Activated naive CD8-positive, alpha-beta T cell treated with anti-CD3 and anti-CD28 coated beads, Interleukin-2, amount 50 U/mL, for 16 hours (primary cell): ENCODE measurements at places on chromosomes 2 and 18.

DNA sequence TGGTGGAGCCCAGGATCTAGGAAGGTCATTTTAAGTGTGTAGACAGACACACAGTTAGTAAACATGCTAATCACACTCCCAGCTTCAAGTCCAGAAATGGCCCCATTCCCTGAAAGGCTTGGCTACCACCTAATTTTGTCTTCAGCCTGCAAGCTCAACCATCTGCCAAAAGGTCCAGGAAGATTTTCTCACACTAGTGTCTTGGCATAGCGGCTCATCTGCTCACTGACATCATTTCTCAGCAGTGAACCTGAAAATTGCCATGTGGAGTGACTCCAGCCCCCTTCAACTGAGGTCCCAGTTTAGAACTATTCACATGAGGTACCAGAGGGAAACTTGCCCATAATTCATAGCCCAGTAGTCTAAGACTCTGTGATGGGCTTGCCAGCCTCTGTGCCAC, 748.9 kb downstream of the LRP1B start:
- DNase-seq = no peak

DNA sequence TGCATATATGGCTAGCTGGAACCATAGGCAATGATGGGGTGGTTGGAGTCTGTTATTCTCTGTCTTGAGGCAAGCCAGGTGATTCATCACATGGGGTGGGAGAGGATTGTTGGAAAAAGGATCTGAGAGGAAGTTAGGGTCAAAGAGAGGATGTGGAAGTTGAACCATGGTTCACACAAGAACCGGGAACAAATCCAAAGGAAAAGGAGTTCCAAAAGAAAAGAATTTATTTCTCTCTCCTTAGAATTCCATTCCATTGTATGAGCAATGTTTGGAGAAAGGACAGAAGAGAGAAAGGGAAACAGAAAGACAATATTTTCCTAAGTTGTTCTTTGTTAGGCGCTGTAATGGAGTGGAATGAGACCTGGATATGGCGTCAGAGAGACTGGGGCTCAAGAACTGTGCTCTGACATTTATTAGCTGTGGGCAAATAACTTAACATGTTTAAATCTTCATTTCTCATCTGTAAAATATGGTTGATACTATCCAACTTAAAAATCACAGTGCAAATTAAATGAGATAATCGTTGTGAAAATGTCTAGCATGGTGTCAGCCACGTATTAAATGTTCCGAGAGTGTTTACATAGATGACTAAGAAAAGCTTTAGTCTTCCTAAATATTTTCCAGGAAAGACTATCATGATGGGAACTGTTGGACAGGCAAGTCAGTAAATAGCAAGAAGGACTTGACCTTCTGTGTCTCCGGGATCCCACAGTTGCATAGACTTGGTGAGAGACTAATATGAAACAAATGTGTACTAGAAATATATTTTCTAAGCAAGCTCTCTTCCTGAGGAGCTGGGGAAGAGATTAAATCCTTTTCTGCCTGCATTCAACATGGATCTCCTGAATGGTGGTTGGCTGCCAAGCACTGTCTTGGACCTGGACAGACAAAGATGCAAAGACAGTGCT, 71.4 kb downstream of the TRIB2 start:
- no peak for DNase-seq

GRCh38 chr2:85853499-85854165, 35.2 kb downstream of the ST3GAL5 start:
- DNase-seq = no peak

GRCh38 chr2:111126581-111126980, 5.9 kb downstream of the BCL2L11 start:
- DNase-seq = no peak

DNA sequence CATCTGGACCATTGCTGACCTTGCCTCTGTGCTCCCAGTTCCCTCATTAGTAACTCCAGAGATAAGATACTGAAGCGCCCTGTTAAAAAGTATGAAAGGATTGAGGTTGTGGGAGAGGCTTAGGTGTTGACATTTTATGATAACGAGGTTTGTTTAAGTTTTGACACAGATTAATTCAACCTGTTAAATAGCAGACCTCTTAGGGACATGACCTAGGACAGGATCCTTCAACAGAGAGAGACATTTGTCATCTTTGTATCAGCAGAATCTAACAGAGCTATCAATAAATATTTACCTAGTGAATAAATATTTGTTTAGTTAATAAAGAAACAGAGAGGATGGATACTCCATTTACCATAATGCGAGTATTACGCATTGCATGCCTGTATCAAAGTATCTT, 99.5 kb downstream of the DCC start:
- no peak for DNase-seq

DNA sequence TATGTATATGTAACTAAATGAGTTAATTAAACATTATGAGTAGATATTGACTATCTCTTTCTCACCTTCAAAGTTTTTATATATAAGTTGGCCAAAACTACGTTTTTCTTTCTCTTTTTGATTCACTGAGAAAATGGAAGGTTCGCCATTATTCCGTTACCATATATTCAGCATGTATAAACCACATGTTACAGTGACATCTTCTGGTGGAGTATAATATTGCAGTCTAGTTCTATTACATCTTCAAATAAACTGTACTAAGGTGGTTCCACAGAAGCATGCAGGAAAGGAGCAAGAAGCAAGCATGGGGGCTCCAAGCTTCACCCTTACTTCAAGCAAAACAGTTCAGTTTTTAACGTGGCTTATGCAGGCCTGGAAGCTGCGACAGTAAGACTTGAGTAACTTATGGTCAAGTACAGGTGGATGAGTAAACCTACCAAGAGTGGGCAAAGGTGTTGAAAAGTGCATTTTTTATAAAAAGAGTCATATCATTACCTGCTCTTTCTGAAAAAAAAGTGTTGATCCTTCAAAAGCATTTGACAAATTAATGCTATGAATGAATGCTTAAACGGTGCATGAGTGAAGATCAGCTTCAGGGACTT, 129.8 kb upstream of the RAB6C start:
- no peak for DNase-seq
